NCI-H1417 treated with DMSO at 0.1 percent for 48 hours (cell line): ENCODE measurements at places on chromosomes 1 and 21.

DNA sequence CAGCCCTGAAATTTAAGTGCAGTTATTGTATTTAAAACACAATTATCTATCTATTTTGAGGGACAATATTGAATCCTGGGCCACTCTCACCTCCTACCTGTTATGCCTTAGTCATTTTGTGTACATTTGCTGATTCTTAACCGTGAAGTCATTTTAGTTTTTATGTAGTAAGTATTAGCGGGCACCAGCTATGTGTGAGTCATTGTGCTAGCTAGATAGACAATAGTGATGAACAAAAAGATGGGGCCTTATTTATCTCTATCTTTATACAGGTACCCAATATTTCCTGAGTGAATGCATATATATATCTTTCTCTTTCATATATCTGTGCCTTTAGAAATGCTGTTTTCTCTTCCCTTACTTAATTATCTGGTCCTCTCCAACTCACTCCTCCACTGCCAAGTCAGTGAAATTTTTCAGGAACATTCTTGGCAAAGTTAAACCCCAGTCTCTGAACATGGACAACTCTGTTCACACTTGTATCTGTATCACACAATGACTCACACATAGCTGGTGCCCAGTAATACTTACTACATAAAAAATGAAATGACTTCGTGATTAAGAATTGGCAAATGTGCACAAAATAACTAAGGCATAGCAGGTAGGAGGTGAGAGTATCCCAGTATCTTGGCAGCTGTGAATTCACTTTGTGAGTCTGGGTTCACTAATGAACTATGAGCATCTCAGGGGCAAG lies 166.0 kb upstream of the C8B start:
- no peak for DNase-seq

- no peak for DNase-seq
Measured at GRCh38 chr1:162019006-162019405, 4.7 kb downstream of the OLFML2B start.

DNA sequence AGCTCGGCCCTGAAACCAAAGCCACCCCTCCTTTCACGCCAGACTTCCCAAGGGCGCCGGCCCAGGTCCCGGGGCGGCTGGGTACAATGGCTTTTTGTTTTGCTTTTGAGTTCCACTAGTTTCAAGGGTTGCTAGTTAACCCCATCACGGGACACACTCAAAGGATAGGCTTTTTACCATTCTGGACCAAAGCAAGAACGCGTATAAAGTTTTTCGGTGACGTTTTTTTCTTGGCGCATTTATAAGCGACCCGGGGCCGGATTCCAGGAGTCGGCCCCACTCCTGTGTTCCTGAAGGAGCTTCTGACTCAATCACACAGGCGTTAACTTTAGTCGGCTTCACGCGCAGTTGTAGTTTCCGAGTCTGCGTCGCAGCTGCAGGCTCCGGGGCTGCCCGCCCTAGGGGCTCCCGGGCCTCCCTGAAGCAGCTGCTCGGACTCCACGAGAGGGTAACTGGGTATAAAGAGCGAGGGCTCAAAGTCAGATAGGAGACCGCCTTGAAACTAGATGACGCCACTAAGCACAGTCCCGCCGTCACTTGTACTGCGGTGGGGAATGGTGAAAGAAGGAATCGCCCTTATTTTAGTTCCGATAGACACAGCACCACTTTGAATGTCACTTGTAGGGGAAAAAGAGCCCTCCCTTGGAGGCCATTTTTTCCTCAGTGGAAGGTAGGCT lies 707 bp upstream of the KLHL21 start:
- no peak for DNase-seq

- DNase-seq, result no peak
Measured at GRCh38 chr21:39232861-39233291, 49.6 kb upstream of the PSMG1 start.

- DNase-seq, result no peak
Measured at GRCh38 chr1:64246294-64246917, 43.0 kb downstream of the UBE2U start.

- peak; percentile 10 for DNase-seq
Measured at GRCh38 chr21:31732597-31733550, 956 bp upstream of the SCAF4 start.

GRCh38 chr1:200221614-200222282 lies 188.1 kb downstream of the ZNF281 start:
- no peak for DNase-seq

DNA sequence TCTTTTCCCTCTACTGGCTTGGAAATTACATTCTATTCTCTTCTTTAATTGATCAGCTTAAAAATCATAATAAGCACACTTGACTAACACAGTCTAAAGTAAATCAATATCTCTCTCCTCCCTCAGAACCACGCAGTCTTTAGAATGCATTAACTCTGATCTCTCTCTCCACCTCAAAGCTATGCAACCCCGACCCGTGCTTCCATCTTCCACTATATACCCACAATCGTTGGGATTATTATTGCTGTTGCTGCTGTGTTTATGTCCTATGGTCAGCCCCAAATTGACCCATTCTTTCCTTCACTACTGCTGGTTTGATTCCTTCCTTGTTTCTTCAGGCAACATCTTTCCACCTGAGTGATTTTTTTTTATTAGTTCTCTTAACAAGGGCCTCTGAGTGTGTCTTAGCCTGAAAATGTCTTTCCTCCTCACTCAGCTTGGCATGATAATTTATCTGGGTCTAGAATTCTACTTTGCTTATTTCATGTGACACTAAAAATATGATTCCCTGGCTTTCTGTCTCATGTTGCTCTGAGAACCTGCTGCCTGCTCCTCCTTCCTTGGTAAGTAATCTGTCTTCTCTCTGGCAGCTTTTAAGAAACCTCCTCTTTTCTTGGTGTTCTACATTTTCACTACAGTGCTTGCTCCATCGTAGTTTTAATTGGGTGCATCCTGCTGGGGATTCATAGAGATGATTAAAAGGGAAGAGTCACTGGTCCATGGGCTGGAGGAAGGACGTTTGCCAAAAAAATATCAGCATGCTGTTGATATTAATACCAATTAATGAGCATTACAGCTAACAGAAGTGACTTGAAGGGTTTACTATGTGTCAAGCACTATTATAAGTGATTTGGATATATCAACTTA lies 472.2 kb downstream of the MATN1 start:
- DNase-seq, result no peak

DNA sequence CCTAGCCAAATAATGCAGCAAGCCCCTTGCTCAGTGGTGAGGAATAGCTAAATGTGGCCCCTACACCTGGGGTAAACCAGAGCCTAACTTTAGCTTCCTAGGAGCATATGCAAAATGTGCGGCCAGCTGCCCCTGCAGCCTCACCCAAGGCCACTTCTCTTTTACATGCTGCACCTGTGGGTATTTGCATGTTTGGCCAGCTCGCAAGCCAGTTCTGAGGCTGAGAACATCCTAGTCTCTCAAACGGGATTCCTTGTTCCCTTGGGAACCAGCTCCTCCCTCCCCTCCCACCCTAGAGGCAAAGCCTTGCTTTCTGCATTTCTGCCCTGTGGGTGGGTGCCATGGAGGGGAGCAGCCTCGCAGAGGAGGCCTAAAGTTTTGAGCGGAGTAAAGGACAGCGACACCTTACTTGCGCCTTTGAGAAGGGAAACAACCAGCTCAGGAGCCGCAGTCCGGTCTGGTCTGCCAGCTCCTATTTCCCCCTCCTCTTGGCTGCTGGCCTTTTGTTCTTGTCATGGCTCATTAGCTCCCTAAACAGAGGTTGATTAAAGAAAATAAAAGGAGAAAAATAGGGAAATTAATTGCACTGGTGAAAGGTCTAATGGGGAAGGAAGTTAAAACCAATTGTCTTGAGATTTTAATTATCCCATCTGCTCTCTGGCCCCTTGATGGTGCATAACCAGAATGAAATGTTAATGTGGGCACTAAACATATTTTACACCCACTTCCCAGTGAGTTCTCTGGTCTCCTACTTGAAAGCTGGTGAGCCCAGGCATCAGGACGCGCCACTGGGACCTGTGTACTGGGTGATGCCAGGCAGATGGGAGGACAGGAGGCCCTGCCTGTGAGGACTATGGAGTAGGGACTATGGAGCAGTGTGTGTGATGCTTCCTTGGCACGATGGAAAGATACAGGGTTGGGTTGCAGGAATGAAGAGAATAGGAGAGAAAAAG lies 68.7 kb downstream of the TEX35 start:
- DNase-seq, result peak; percentile 42

DNA sequence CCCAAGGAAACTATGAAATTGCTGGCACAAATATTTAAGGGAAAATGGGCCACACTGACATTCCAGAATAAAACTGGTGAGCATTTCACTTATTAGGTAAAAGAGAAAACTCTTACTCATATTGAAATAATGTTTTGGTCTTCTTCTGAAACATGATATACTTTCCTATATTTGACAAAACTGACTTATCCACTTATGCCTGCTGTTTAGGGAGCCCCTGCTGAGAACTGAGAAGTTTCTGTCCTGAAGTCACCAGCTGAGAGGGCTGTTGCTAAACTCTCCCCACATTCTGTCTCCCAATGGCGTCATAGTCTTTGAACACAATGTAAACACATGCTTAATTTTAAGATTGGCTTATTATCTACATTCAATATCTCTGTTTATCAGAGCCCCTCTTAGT lies 46.8 kb upstream of the ZC3H11B start:
- no peak for DNase-seq

GRCh38 chr1:228944296-228944695 lies 209.0 kb downstream of the RHOU start:
- DNase-seq, result no peak

- DNase-seq, result no peak
Measured at GRCh38 chr1:174680101-174680500, 232.3 kb downstream of the GPR52 start.

DNA sequence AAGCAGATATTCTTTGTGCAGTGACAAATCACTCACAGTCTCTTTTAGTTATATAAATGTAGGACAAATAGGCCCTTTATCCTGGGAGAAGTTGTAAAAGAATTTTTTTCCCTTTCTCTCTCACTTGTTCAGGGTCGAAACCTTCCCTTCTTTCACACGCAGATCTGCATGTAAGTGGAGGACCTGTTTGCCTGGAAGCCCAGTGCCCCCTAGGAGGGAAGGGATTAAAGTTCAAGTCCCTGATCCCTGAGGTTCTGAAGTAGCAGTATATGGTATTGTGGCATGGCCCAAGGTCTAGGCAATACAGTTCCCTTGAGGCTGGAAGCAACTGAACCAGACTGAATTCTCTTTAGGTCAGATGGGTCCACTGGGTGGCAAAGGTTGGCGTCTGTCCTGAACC lies 48.6 kb upstream of the PTGFRN start:
- no peak for DNase-seq

DNA sequence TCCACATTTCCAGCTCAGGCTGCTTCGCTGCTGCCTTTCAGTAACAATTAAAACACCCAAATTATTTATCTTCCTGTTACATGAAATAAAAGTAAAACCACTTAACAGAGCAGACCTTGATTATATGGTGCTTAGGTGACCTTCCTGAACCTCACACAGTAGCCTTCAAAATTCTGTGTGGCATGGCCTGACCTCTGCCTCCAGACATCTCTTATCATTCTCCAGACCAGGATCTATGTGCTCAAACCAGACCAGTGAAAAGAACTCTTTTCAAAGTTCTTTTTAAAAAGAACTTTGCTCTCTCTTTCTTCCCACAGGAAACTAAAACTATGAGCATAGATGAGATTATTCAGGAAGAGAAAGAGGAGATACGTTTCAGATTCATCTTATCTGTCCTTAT lies 37.8 kb downstream of the KIAA0319L start:
- DNase-seq, result no peak

DNA sequence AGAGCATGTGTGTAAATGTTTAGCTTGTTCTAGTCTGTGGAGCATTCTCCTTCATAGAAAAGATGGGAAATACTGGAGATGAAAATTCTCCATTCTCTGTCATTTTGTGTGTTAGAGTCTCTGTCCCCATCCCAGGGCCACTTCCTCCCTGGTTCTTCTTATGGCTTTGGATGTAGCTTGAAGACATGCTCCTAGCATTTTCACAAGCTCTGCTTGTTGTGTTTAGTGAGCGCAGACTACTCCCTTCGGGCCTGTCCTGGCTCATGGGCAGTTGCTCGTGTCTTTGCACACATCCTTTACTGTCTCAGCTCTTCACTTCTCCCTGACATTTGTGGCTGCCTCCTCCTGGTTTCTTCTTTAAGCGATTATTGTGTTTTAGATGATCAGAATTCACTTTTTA lies 30.4 kb downstream of the MAPKAPK2 start:
- DNase-seq, result no peak

DNA sequence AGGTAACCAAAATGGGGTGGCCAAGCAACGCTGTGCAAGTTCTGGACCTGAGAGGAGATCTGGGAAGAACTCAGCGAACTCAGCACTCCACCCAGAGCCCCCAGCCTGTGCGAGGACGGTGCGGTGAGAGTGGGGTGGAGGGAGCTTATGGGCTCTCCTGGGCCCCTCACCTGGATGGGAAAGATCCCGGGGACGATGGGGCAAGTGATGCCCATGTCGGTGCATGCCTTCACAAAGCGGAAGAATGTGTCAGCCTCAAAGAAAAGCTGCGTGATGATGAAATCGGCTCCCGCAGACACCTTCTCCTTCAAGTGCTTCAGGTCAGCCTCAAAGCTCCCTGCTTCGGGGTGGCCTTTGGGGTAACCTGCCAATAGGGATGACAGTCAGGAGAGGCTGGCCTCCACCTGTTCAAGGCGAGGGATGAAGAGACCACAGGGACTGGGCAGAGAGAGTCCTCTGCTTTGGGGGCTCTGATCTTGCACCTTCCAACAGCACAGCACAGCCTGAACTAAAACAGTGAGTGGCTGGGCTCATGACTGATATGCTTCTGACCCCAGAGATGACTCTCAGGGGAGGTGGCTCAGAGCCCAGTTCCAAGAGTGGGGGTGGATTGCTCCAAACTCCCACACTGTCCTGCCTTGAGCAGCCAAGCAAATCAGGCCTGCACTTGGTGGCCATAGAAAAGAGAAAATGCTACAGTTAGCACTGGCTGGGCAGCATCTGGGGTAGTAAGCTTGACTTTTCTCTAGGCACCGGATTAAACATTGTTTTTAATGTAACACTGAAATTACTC lies 9.5 kb downstream of the MTHFR start:
- no peak for DNase-seq

GRCh38 chr1:66250075-66250474 lies 283.9 kb upstream of the SGIP1 start:
- DNase-seq, result no peak

DNA sequence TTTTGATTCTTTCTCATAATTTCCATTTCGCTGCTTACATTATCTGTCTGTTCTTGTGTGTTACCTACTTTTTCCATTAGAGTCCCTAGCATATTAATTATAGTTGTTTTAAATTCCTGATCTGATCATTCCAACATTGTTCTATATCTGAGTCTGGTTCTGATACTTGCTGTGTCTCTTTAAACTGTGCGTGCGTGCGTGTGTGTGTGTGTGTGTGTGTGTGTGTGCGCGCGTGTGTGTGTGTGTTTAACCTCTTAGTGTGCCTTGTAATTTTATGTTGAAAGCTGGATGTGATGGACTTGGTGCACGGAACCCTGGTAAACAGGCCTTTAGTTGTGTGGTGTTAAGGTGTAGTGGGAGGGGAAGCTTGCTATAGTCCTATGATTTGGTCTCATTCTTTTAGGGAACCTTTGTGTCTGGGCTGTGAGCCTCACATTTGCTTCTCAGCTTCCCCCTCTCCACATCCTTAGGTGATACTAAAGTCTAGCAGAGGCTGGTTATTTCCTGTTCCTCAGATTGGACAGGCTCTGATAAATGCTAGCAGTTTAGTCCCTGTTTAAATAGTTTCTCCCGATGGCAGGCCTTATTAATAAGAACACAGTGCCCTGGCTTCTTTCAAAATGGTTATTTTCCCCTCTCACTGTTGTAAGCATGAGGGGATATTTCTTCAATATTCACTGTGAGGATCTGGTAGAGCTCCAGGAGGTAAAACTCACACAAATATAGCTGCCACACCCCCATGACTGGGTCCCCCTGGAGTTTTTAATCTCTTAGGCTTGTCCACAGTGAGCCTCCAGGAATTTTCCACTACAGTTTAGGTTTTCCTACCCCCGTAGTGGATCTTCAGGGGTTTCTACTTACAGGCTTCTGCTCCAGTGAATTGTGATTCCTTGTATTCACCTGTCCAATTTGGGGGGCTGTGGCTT lies 118.3 kb downstream of the GALNT2 start:
- no peak for DNase-seq
